ENCODE measurements at places on chromosomes 1 and 21.

DNA sequence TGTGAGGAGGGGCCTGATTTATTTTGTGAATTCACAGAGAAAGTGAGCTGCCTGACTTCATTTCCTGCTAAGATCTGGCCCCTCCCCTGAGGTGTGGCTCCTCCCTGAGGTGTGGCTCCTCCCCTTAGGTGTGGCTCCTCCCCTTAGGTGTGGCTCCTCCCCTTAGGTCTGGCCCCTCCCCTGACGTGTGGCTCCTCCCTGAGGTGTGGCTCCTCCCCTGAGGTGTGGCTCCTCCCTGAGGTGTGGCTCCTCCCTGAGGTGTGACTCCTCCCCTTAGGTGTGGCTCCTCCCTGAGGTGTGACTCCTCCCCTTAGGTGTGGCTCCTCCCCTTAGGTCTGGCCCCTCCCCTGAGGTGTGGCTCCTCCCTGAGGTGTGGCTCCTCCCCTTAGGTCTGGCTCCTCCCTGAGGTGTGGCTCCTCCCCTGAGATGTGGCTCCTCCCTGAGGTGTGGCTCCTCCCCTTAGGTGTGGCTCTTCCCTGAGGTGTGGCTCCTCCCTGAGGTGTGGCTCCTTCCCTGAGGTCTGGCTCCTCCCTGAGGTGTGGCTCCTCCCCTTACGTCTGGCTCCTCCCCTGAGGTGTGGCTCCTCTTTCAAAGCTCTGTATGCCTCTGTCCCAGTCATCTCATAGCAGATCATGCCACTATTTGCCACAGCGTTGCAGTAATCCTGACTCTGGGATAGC is 26.9 kb upstream of the LRRC3 start:
- peak; percentile 24 for DNase-seq

- DNase-seq, result no peak
Observed at GRCh38 chr1:47241114-47242113, 9.4 kb upstream of the TAL1 start.

- no peak for DNase-seq
Observed at GRCh38 chr1:43990271-43991199, 864 bp upstream of the CCDC24 start.

DNA sequence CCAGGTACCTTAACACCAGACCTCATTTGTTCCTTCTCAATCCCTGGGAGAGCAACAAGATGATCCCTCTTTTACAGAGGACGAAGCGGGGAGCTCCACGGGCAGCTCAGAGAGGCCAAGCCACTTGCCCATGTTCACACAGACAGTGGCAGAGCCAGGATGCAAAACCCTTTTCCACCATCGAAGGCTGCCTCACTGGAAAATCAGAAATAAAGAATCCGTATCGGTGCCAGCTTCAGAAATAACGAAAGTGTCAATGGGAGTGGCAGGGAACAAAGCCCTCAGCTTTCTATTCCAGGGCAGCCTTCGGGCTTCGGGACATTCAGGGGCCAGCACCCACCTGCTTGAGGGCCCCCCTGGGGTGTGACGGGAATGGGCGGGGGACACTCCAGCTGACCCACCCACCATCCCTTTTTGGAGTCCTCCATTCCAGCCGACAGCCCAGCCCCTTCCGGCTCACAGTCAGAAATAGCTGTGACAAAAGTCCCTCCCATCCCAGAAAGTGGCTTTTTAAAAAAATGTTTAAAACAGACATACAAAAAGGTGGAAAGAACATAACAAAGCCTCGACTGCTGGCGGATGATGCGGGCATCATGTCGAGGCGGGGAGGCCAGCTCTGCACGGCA is 6.0 kb downstream of the IFFO2 start:
- no peak for DNase-seq

Data from germinal center (tissue), 1 donor.